ENCODE measurements at places on chromosomes 6 and 20. TPM values are rescaled to one million over a fixed set of nuclear protein-coding genes. Genes with fewer than 3 reads are reported as not detected.

DNA sequence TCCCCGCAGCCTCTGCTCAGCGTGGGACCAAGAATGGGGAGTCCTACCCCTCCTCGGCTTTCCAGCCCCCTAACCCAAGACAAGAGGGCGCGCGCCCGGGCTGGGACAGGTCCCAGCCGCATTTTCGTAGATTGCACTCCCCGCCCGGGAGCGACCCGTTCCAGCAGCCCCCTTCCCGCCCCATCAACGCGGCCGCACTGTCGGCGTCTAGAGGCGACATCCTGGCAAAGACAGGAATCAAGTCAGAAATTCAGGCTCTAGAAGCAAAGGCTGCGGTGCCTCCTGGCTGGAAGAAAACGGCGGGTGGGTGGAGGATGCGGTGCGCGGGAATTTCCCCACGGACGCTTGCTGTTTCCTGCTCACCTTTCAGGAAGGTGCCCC lies 957 bp downstream of the PROKR2 start:
- no peak for DNase-seq

DNA sequence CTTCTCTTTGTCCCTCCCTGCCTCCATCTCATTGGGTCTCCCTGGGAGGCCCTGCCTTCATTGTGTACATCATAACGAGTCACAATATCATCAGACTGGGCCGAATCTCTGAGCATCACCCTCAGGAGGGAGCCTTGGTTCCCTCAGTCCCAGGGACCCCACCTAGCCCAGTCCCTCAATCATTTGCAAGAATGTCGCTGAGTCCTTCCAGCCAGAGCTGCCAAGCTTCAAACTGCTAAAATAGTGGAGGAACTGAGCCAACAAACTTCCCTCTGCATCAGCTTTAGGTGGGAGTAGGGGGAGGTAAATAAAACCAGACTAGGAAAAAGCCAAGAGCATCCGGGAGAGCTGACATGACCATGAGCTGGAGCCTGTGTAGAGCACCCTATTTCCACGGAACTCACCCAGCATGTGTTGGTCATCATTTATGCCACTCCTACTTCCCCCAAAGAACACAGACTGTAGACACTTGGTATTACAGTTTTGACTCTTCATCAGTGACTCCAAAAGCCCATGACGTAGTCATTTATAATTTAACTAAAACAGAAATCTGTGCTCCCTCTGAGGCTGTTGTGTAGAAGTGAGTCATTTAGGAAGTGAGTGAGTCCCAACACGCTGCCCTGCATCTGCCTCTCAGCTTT lies 28.8 kb upstream of the IL17A start:
- no peak for DNase-seq

DNA sequence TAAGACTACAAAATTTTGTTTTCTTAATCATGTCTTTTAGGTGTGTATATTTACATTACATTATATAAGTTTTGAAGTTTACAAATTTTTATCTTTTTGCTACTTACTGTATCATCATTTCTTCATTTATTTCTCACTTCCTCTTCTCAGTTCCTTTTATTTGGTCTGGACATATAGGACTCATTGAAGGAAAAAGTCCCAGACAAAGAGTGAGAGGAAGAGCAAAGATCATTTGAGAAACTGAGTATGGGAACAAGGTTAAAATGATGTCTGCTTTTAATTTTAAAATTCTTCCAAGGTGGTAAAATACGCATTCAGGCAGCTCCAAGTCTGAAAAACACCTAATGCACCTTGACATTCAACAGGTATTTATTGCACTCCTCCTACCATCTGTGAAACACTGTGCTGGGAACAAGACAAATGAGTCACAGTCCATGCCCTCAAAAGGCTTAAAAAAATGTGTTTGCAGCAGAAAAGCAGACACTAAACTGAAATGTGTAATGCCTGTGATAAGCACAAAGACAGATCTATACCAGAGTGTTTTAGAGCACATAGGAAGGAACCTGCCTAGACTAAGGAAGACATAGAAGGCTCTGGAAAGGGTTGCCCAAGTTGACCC lies 63.2 kb downstream of the PKIB start:
- no peak for DNase-seq

GRCh38 chr6:116017546-116018295 lies 43.0 kb downstream of the FRK start:
- DNase-seq: no peak

GRCh38 chr6:45074439-45074838 lies 253.7 kb upstream of the RUNX2 start:
- no peak for DNase-seq

GRCh38 chr6:45966797-45967196 lies 48.9 kb downstream of the CLIC5 start:
- no peak for DNase-seq

GRCh38 chr6:33030245-33030644 lies 20.9 kb upstream of the HLA-DOA start:
- DNase-seq: no peak

ADGRB3 gene
- total RNA-seq: 5.1 TPM

HLA-DQA1 gene
- not detected for total RNA-seq
